Inflammatory macrophage treated with lipopolysaccharide for 4 hours (primary cell): ENCODE measurements at places on chromosomes 1 and 21.

GRCh38 chr1:93575621-93576284, 105.9 kb downstream of the BCAR3 start:
- no peak for DNase-seq

DNA sequence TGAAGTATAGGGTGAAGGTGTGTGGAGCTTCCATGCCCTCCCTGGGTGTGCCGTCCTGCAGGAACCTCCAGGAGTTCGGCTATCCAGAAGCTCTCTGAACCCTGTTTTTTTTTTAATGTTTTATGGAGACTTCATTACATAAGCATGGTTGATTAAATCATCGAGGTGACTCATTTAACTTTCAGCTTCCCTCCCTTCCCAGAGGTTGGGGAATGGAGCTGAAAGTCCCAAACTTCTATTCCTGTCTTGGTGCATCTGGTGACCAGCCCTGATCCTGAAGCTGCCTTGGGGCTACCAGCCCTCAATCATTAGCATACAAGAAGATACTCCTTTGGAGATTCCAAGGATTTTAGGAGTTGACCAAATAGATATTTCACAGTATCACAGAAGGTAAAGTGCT, 9.5 kb downstream of the RRP15 start:
- peak; percentile 4 for DNase-seq

DNA sequence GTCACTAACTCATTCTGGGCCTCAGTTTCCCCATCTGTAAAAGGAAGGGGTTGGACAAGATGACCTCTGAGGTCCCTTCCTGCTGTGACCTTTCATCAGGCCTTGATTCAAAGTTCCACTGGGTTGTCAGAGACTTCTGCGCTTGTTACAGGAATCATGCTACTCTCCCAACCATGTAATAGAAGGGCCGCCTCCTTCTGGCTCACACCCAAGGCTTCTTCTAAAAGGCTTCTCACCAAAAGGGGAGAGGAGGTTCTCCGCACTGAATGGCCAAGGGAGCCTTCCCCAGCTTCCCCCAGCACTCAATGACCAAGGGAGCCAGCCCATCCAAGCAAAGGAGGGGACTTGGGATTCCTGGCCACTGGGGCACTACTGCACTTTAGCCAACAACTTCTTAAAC, 42.7 kb downstream of the GRHL3 start:
- no peak for DNase-seq

- no peak for DNase-seq
These were observed 5.2 kb downstream of the TSPEAR start for GRCh38 chr21:44706026-44706705.

- DNase-seq, result peak; percentile 2
These were observed 499 bp upstream of the SH3GLB1 start for GRCh38 chr1:86703696-86704457.

DNA sequence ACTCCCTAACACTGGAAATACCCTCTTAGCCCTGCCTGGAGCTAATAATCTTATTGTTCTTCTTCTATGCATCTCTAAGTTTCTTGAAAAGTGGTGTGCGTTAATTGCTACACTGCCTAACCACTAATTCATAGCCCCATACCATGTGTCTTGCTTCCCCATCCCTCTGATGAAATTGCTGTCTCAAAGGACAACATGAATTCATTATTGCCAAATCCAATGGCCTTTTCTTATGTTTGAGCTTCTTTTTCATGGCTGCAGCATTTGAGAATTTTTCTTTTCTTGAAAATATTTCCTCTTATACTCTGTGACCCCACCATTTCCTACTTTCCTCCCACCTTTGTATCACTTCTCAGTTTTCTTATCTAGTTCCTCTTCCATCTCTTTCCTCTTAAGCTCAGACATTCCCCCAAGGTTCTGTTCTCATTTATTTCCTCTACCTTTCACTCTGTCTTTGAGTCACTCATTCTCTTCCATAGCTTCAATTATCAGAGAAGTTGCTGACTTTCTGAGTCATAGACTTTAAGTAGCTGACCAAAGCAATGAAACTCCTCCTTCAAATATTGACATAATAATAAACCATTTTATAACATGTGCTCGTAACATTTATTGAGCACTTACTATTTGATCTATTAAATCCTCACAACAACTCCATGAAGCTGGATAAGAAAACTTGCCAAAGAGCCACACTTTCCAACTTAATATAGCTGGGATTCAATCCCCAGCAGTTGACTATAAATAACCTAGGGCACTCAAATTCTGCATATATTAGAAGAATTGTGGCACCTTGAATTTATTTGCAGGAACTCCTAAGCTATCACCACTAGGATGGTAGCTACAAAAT, 35.5 kb upstream of the ATP6V1G3 start:
- peak; percentile 77 for DNase-seq

DNA sequence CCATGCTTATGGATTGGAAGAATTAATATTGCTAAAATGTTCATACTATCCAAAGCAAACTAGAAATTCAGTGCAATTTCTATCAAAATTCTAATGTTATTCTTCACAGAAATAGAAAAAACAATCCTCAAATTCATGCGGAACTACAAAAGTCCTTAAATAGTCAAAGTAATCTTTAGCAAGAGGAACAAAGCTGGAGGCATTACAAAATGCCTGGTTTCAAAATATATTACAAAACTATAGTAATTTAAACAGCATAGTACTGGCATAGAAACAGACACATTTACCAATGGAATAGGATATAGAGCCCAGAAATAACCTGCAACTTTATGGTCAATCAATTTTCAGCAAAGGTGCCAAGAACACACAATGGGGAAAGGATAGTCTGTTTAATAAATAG, 3.8 kb downstream of the CTSS start:
- DNase-seq, result peak; percentile 93

GRCh38 chr1:25862785-25863485, 3.7 kb upstream of the AUNIP start:
- no peak for DNase-seq

DNA sequence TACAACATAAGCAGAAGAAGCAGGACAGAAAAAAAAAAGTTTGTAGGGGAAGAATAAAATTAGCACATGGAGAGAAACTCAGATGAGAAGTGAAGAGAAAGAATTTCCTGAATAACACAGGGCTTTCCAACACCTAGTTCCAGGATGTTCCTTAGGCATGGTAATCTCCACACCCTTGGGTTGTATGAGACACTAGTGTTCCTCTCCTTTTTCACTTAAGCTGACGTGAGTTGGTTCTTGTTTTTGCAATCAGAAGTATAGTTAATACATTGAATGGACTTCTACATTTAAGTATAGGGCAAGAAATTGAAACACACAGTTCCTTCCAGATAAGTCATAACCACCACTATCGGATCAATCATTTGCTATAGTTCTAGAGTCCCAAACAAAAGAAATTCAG, 51.0 kb downstream of the LPAR3 start:
- no peak for DNase-seq

DNA sequence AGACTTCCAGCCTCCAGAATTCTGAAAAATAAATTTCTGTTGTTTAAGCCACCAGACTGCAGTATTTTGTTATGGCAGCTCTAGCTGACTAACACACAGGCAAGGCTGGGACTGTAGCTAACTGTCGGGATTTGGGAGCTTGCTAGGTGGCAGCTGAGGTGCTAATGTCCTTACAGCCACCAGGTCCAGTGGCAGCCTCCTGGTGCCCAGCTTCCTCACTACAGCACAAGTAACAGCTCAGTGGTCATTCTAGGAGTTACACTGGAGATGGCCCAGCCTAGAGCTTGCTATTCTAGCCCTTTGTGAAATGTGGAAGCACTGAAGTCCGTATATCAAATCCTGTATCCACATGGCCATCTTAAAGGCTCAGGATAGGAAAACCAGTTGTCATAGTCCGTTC, 4.3 kb upstream of the C1orf115 start:
- no peak for DNase-seq

DNA sequence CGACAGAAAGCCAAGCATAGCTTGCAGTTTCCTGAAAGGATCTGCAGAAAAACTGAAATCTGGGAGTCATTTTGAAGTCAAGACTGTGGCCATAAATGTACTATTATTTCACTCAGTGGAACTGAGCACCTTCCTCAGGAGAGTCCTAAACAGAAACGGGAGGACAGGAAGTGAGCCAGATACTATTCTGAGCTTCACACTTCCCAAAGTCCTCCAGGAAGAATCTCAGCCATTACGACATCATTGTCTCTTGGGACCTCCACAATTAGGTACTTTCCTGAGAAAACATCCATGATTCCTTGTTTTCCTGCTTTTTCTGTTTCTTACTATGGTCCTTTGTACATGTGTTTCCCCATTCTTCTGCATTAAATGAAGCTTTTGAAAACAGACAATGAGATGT, 299.2 kb upstream of the USP25 start:
- DNase-seq, result no peak

- DNase-seq, result no peak
These were observed 371.8 kb downstream of the NPHP4 start for GRCh38 chr1:5620418-5620817.

GRCh38 chr1:205950280-205950679, 7.0 kb upstream of the SLC26A9 start:
- DNase-seq, result no peak

GRCh38 chr1:70887936-70888335, 159.7 kb downstream of the PTGER3 start:
- no peak for DNase-seq

DNA sequence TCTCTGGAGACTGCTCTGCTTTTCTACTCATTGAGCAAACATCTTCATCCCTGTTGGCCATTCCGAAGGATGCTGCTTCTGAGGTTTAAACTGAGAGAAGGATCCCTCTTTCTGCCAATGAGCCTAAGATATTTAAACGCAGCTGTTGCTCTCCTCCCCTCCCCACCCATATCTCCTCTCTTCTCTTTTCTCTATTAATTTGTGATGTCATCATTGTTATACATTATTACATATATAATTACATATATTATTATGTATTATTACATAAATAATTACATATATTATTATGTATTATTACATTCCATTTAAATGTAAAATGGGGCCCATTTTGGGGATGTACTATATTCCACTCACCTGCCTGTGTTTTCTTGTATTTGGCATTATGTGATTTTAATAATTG, 82.7 kb upstream of the JUN start:
- DNase-seq, result no peak

- no peak for DNase-seq
These were observed 53.4 kb downstream of the CD2 start for GRCh38 chr1:116807394-116808199.

DNA sequence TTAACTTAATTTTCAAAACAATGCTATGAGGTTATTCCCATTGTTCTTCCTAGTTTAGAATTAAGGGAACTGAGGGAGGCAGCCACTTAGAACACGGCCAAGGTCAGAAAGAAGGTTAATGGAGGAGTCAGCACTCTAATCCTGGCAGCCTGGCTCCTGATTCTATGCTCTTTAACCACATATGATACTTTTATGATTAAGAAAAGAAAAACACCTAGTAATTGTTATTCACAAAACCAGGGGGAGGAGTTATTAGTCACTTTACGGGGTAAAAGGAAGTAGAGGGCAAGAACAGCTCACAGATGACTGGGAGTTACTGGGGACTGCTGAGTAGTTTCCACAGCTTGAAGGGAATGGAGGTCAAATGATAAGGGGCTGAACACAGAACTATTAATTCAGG, 38.6 kb downstream of the GADD45A start:
- peak; percentile 85 for DNase-seq

GRCh38 chr1:25898223-25899015, 7.8 kb downstream of the STMN1 start:
- no peak for DNase-seq
